ENCODE measurements at places on chromosomes 2 and 18.

- DNase-seq = no peak
Observed at GRCh38 chr2:10383960-10384734, 64.0 kb downstream of the ODC1 start.

- DNase-seq = no peak
Observed at GRCh38 chr18:45670281-45670962, 53.6 kb upstream of the SLC14A1 start.

DNA sequence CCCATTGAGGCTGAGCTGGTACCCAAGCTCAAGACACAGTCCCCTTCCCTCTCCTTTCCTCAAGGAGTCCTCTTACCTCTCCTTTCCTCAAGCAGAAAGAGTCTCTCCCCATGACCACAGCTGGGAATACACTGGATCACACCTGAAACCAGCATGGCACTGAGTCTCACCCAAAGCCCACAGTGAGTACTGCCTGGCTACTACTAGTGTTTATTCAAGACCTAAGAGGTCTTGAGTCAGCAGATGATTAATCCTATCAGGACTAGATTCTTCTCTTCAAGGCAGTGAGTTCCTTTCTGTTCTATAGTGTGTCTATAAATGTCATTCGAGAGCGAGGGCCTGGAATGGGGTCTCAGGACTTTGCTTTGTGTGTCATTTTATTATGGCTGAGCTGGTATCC lies 111.4 kb downstream of the METTL4 start:
- no peak for DNase-seq

DNA sequence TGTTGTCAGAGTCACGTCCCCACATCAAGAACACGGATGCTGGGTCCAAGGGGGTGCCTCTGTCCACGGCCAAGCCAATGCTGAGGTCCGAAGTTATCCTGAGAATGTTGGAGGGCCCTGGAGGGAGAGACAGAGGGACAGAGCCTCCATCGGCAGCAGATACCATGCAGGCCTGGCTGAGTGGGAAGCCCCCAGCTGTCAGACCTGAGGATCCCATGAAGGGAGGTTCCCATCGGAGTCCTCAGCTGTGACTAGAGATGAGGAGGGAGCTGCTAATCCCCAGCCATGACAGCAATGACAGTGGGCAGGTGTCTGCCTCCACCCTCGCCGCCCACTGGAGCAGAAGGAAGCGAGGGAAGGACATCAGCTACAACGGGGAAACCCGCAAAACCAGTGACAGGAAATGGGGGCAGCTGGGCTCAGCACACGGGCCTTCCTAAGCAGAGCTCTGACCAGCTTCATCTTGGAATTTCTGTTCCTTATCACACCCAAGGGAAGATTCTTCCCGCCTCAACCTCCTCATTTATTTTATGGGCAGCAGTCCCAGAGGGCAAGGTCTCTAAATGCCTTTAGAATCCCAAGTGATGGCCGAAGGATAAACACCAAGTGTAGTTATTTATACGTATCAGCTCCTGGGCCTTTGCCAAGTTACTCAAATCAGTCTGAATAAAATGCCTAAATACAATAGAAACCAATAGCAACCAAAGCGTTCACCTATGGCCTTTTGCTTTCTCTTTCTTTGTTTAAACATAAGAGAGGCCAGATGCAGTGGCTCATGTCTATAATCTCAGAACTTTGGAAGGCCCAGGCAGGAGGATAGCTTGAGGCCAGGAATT lies 32.2 kb downstream of the FAM178B start:
- DNase-seq = no peak

GRCh38 chr2:215861607-215862350 lies 151.6 kb downstream of the MREG start:
- no peak for DNase-seq

- DNase-seq = no peak
Observed at GRCh38 chr2:161975062-161975812, 98.8 kb downstream of the DPP4 start.

GRCh38 chr2:107018366-107018765 lies 132.4 kb upstream of the ST6GAL2 start:
- no peak for DNase-seq

- DNase-seq = no peak
Observed at GRCh38 chr2:107437807-107438206, 388.9 kb upstream of the RGPD4 start.

GRCh38 chr2:98128556-98129109 lies 41.7 kb downstream of the VWA3B start:
- DNase-seq = no peak

- DNase-seq = no peak
Observed at GRCh38 chr2:170139276-170139967, 38.5 kb upstream of the MYO3B start.
